ENCODE measurements at places on chromosomes 13 and 19.

GRCh38 chr19:41330481-41330880 lies 20.5 kb downstream of the CCDC97 start:
- DNase-seq: no peak

DNA sequence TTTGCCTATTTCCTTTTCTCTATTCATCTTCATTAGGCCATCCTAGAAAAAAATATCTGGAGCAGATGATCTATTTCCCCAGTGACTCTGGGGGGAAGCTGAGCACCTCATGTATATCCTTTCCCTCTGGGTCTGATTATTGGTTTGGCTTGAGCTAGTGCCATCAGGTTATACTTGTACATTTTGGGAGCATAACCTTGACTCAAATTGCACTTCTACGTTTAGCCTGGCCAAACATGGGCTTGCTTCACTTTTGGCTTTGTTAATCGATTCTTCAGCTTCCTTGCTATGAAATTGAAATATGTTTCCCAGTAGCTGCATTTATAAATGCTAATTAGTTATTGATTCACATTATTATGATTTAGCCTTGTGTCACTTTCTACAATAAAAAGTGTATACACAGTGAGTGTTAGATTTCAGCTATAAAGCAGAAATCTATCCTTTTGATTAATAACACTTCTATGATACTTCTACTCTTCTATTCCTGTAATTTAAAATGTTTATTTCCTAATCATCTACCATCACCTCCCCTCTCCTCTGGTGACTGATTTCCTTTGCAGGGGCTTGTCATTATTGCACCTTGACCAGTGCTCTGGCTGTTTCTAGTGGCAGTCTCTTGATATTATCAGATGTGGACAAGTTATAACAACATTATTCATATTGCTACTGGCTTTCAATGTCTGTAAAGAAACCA lies 37.3 kb downstream of the TNFSF11 start:
- DNase-seq: no peak

DNA sequence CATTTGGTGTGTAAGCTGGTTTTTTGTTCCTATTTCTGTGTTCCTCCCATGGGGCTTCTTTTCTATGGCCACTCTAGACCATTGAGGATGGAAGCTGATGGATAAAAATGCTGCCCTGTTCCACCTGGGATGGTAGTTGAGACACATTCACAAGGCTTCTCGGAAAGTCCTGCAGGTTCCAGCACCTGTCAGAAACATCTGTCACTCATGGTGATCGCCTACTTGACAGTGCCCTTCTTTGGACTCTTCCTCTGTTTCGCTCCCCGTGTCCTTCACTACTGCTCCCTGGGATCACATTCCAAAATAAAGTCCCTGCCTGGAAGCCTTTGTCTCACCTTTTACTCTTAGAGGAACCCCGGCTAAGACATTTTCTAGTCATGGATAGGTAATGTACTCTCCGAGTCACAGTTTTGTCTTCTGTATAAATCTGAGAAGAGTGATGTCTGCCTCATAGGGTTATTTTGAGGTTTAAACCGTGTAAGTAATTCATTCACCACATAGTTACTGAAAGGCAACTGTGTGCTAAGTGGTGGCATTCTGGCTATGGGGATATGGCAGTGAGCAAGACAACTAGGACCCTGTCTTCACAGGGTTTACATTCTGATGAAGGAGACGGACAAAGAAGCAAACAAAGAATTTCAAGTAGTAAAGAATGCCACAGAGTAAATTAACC lies 21.0 kb downstream of the UBAC2 start:
- no peak for DNase-seq

- DNase-seq: no peak
Measured at GRCh38 chr13:39335721-39336120, 267.3 kb downstream of the LHFPL6 start.

- DNase-seq: peak; percentile 98
Measured at GRCh38 chr19:52962394-52963246, at the start of gene ZNF816. ZNF816 (minus strand) TSS chr19:52962881; CDS start chr19:52956089, 6,792 bp downstream.

DNA sequence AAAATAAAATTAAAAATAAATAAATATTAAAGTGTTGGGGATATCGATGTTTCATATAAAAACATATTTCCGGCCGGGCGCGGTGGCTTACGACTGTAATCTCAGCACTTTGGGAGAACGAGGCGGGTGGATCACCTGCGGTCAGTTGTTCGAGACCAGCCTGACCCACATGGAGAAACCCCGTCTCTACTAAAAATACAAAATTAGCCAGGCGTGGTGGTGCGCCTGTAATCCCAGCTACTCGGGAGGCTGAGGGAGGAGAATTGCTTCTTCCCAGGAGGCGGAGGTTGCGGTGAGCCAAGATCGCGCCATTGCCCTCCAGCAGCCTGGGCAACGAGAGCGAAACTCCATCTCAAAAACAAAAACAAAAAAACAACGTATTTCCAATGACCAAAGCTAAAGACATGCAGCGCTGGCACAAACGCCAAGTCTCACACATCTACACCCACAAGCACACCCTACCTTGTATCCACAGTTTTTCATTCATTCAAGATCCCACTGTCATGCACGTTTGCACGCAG lies 907 bp downstream of the ZNF569 start:
- DNase-seq: no peak

DNA sequence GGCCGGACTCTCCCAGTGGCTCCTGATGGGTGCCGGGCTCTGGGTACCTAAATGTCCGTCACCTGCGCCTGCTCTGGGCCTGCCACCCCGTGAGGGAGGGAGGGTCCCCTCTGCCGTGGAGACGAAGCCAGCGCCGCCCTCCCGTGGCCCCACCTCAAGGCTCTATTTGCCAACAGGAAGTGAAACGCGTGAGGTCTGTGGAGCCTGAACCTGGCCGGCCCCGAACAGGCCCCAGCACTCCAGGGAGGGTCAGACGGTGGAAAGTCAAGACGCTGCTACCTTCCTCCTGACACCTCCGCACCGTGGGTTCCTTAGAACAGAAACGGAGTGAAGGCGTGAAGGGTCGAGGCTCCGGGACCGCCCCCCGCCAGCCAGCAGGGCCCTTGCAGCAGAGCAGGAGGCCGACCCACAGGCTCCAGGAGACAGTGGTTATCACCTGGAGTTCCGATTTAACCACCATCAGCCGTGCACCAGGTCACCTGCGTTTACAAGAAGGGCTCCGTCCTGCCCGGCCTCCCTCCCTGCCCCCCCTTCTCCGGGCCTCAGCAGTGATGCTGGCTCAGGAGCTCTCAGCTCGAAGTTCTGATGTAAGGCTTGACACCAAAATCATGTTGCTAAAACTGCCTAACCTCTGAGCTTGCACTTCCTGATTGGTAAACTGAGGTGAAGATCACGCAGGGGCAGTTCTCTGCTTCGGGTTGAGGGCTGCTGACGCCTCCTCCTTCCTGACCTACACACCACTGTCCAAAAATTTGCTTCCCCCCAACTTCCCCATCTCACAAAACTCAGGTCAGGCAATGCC lies 50.9 kb upstream of the C13orf46 start:
- DNase-seq: no peak

DNA sequence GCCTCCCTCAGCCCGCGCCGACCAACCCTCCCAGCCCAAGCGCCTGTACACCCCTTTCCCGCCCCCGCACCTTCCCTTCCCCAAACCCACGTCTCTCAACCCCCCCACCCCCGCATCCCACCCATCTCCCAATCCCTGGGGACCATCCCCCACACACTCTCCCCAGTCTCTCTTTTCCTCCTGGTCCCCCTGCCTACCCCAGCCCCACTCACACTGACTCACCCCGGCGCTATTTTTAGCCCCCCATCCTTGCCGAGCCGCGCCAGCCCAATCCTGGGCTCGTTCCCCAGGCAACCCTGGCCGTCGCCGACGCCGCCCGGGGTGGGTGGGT lies 11.7 kb downstream of the CIC start:
- no peak for DNase-seq

DNA sequence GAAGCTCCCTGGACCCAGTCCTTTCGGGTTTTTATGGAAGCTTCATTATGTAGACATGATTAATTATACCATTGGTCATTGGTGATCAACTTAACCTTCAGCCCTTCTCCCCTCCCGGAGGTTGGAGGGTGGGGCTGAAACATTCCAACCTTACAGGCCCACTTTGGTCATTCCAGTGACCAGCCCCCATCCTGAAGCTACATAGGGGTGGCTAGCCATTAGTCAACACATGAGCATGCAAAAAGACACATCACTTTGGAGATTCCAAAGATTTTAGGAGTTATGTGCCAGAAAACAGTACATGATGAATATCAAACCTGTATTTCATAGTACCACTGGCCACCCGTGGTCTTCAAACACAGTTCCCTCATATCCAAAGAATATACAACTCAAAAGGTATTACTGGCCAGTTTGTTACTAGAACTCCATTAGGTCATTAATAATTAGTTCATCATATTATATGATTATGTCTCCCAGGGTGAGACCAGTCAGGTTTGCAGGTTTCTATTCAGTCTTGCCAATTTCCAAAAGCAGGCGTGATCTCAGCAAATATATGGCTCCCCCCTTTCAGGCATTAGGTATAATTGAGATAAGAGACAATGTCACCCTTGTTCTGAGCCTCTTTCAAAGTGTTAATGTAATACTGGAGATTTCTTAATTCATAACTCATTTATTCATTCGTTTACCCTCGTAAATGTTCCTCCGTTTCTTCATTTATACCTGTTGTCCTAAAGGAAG lies 11.1 kb downstream of the PPP5C start:
- DNase-seq: no peak

- DNase-seq: no peak
Measured at GRCh38 chr19:10283301-10284064, 3.3 kb upstream of the ICAM4 start.

DNA sequence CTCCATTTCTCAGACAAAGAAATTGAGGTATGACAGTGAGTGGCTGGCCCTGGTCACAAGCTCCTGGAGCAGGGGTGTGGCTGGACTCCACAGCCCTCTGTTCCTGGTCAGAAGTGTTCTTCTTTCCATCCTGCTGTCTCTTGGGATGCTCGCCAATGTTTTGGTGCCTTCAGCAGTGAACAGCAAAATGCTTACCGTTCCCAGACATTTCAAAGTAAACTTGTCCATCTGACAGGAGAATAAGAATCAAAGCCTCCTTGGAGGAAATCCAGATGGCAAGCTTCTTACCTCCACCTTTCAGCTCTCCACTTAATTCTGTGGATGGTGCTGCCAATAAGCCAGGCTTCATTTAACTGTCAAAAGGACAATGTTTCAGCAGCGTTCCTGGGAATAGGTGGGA lies 954.1 kb downstream of the UQCRFS1 start:
- no peak for DNase-seq

GRCh38 chr19:48487948-48488347 lies 18.8 kb downstream of the CYTH2 start:
- no peak for DNase-seq

- no peak for DNase-seq
Measured at GRCh38 chr19:5547881-5548280, 19.9 kb downstream of the TINCR start.

GRCh38 chr13:71672512-71672911 lies 194.5 kb downstream of the DACH1 start:
- DNase-seq: no peak

DNA sequence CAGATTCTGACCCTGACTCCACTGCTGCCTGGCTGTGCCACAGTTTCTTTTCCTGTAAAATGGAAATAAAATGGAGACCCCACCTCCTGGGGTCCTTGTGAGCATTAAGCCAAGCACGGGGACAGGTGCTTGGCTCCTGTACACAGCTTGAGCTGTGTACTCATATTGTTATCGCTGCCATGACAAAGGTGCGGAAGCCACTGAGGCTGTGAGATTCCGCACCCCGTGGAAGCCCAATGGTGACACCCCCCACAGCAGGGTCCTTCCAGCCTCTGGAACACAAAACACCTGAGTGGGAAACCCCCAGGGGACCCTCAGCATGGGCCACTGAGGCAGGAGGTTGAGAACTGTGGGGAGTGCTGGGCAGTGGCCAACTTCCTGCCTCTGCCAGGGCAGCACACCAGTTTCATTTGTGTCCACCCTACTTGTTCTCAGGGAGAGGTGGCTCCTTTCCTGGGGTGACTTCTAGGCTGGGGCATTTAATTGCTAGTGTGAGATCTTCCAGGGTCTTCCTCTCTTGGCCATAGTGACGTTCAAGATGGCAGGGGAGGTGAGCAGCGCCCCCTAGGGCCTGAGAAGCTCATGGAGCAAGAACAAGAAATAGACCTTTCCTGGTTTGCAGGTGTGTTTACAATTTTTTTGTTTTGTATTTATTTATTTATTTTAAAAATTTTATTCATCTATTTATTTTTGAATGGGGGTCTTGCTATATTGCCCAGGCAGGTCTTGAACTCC lies 5.4 kb upstream of the JSRP1 start:
- DNase-seq: no peak

DNA sequence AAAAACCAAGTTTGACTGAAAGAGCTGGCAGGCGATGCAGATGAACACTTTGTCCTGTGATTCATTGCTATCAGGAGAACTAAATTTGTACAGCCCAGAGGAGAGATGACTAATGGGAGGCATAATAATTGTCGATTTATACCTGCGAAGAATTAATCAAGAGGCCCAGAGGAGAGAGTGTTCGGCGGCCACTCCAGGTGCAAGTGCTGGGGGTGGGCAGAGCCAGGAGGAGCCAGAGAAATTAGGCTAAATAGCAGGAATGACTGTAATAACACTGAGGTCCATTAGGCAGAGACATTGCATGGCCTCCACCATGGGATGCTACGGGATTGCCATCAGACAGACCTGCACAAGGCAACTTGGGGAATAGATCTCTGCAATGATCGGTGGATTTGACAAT lies 107.7 kb upstream of the UQCRFS1 start:
- DNase-seq: no peak

GRCh38 chr19:4713384-4713951 lies 10.2 kb downstream of the DPP9 start:
- no peak for DNase-seq

GRCh38 chr13:61136093-61136492 lies 279.6 kb downstream of the PCDH20 start:
- DNase-seq: no peak

DNA sequence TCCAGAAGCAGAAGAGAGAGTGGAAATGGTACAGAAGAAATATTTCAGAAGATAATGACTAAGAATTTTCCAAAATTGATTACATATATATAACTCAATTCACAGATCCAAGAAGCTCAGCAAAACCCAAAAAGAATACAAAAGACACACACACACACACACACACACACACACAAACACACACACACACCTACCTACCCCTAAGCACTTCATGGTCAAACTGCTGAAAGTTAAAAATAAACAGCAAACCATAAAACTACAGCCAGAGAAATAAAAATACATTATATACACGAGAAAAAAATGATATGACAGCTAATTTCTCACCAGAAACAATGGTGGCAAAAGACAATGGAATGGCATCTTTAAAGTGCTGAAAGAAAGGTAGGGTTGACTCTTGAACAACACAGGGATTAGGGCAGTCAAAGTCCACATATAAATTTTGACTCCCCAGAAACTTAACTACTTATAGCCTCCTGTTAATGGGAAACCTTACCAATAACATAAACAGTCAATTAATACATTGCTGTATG lies 49.2 kb downstream of the DIAPH3 start:
- no peak for DNase-seq

GRCh38 chr13:39910833-39911232 lies 255.4 kb downstream of the COG6 start:
- no peak for DNase-seq

- no peak for DNase-seq
Measured at GRCh38 chr13:62014299-62014698, 598.6 kb upstream of the PCDH20 start.

- DNase-seq: no peak
Measured at GRCh38 chr13:95360464-95361097, 59.3 kb upstream of the ABCC4 start.
